Nephron progenitor cell (in vitro differentiated cells): ENCODE measurements at places on chromosomes 4 and X.
A peak's percentile ranks its signal among the peaks of the same experiment; 100 is the strongest.

GRCh38 chr4:151624626-151625565 lies 135.9 kb downstream of the GATB start:
- DNase-seq, result no peak

GRCh38 chrX:116379854-116380253 lies 56.6 kb upstream of the SLC6A14 start:
- DNase-seq, result no peak

- DNase-seq, result no peak
These were observed 130.3 kb downstream of the ATP10D start for GRCh38 chr4:47615385-47615784.

GRCh38 chrX:1899841-1900240 lies 285.0 kb downstream of the ASMT start:
- DNase-seq, result no peak

DNA sequence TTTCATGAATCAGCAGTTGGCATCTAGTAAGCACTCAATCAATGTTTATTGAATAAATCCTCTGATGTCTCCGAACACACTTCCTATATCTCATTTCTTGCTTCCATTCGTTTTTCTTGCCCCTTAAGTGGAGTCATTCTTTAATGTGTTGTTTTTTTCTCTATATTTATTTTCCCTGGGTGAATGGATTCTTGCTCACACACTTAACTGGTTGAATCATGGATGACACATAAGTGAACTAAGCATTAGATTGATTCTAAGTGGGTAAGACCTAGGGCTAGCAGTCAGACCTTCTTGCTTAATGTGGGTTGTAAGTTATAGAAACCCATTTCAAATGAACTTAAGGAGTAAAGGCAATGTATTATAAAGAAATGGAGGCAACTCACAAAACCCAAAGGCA lies 111.1 kb downstream of the RTL3 start:
- no peak for DNase-seq

DNA sequence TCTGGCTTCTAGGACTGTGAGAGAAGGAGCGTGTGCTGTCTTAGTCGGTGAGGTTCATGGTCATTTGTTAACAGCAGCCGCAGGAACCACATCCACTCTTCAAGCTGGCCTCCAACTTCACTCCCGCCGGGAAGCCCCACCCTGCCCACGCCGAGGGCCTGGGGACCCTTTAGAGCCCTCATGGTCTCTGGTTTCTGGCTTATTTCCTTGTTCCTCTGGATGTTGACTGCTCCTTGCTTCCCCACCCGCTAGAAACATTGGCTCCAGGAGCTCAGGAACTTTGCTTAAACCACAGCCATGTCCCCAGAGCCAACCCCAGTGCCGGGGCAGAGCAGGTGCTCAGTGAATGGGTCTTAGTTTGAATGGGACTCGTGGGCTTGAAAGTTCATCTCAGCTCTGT lies 40.8 kb downstream of the HTRA3 start:
- no peak for DNase-seq

DNA sequence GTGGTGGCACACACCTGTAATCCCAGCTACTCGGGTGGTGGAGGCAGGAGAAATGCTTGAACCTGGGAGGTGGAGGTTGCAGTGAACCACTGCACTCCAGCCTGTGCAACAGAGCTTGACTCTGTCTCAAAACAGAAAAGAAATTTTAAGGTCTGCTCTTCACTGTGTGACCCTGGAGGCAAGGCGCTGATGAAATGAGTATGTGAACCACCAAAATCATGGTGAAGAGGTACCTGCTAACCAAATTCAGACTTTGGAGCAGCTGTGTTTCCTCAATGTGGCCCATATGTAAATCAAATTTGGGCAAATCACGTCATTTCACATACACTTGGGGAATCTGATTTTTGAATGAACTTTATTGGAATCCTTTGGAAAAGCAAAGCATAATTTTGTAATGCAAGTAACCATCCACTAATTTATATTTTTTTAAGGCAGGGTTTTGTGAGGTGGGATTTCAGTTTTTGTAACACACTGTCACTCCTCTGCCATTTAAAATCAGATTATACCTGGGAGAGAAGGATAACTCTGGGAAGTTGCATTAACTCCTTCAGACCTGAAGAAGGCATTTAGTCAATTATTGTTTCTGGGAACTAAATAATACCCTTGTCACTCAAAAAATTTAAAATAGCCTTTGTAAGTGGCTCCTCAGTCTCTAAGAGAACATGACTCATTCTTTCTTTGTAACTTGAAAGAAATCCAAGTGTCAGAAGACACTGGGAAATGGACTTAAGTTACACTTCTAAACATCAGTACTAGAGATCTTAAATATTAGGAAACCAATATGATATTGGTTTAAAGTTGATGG lies 24.0 kb downstream of the DOCK11 start:
- DNase-seq, result no peak

DNA sequence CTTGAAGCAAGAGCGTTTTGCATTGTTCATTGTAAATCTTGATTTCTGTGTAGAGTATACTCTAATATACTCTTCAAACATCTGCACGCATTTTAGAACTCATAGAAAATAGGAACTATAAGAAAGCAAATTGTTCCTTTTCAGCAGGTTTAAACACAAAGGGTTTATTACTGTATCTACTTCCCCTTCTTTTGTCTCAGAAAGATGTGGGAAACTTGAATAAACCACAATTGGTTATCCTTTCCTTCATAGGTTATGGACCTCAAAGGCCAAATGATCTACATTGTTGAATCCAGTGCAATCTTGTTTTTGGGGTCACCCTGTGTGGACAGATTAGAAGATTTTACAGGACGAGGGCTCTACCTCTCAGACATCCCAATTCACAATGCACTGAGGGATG lies 46.0 kb upstream of the GUCY1B1 start:
- DNase-seq, result no peak

GRCh38 chrX:27463187-27463586 lies at the start of gene PPP4R3C:
Gene PPP4R3C (minus strand): TSS chrX:27463341. CDS start chrX:27463296, 45 bp downstream.
- no peak for DNase-seq

GRCh38 chr4:18869166-18869565 lies 847.6 kb upstream of the LCORL start:
- DNase-seq, result no peak

- DNase-seq, result no peak
These were observed 84.4 kb downstream of the APBB2 start for GRCh38 chr4:41129936-41130440.

- no peak for DNase-seq
These were observed 1.8 kb downstream of the TAFAZZIN start for GRCh38 chrX:154413142-154413541.

DNA sequence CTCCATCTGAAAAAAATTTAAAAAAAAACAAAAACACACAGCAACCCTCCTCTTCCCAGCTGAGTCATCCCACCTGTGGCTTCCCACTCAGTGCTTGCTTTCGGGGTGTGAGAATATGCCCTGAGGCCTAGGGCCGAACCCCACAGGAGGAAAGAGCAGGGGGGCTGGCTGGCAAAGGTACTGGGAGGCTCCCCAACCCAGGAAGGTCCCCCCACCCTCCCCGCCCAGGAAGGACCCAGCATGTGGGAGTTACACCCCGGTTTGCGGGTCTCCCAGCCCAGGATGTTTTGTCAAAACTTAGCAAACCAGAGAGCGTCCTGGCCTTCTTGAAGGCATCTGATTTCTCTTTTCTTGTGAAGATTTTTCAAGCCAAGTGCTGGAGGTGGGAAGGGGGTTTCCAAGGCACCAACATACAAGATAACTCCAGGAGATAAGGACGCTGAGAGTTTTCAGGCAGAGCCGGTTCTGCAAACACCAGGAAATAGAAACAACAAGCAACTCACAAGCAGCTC lies 25.7 kb upstream of the CSF2RA start:
- no peak for DNase-seq

- no peak for DNase-seq
These were observed 168.4 kb downstream of the MAD2L1 start for GRCh38 chr4:119898211-119898610.

GRCh38 chr4:188109157-188109755 lies at the start of gene TRIML2:
Gene TRIML2 (minus strand): TSS chr4:188109603. CDS start chr4:188105368, 4,235 bp downstream.
- DNase-seq, result no peak

- DNase-seq, result no peak
These were observed 1.6 kb upstream of the NAT8L start for GRCh38 chr4:2057382-2058065.

DNA sequence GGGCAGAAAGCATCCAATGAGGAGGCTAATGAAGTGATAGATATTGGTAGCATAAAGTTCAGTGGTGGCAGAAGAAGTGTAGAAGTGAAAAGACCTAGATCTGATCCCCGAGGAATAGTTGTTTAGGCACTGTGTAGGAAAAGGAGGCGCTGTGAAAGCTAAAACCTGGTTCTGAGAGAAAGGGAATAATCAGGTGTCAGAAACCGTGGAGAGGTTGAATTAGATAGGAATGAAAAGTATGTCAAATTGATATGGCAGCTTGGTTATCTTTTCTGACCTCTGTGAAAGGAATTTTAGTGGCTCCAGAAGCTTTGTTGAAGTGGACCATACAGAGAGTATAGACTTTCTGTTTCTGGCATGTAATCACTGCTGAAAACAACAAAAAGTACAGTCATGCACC lies 30.8 kb upstream of the CCDC160 start:
- no peak for DNase-seq

GRCh38 chr4:106707776-106708463 lies 328.2 kb downstream of the DKK2 start:
- no peak for DNase-seq

- peak; percentile 83 for DNase-seq
These were observed 24.0 kb downstream of the CYTL1 start for GRCh38 chr4:4995103-4995907.

GRCh38 chr4:184684491-184685189 lies 35.1 kb downstream of the PRIMPOL start:
- no peak for DNase-seq

GRCh38 chr4:15144249-15144966 lies 142.1 kb downstream of the CPEB2 start:
- no peak for DNase-seq

DNA sequence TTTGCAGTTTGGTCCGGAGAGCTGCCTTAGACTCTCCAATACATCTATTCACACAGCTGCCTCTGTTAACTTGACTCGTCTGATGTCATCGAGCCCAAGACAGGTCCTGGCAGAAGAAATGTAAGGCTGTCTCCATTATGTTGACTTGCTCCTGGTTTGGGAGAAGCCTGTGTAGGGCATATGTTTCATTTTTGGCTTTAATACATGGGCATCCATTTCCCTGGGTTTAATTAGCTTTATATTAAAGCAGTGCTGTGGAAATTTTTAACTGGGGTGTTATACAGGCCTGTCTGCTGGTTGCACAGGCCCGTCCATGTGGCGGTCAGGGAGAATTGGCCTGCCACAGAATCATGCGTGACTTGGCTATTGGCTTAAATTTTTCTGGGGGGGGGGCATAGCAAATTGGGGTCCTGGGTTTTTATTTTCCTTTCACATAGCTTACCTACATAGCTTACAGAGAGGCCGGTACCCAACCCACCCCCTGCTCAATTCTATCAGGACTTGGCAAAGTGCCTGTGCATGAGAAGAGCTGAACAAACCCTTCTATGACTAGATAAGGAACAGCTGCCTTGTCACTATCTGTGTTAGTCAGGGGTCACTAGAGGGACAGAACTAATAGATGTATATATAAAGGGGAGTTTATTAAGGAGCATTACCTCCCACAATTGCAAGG lies 123.5 kb upstream of the WDR1 start:
- DNase-seq, result no peak

DNA sequence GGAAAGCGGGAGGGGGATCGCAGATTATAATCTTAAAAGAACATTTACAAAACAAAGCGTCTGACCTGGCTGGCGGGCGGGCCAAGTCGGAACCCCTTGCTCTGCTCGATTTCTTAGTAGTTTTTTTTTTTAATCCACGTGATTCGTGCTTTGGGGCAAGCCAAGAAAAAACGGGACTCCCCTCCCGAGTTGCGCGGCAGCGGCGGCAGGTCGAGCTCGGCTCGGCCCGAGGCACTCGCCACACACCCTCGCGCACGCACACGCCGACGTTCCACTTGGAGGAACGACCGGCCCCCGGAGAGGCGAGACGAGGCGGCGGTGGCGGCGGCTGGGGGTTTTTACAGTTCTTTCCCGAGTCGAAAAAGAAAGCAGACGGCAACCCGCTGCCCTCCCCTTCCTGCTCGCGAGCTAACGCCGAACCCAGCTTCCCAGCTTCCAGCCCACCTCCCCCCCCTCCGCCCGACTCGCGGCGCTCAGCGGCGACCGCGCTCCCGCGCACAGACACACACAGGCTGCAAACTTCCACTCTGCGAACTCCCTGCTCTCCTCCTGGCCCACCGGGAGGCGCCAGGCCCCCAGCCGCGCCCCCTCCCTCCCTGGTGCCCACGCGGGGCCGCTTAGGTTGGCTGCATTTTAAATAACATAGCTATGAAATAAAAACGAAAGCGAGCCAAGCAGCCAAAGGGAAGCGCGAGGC lies 1.2 kb downstream of the BCOR start:
- peak; percentile 58 for DNase-seq

- DNase-seq, result no peak
These were observed 7.5 kb downstream of the AMER1 start for GRCh38 chrX:64198036-64198435.

- no peak for DNase-seq
These were observed 206.5 kb downstream of the PCDH10 start for GRCh38 chr4:133355633-133356032.

- DNase-seq, result no peak
These were observed 236.0 kb downstream of the ANK2 start for GRCh38 chr4:113285501-113285900.

- no peak for DNase-seq
These were observed 1320.1 kb downstream of the RPA4 start for GRCh38 chrX:98203800-98204199.

GRCh38 chr4:140047017-140047640 lies 106.9 kb downstream of the MAML3 start:
- DNase-seq, result no peak

DNA sequence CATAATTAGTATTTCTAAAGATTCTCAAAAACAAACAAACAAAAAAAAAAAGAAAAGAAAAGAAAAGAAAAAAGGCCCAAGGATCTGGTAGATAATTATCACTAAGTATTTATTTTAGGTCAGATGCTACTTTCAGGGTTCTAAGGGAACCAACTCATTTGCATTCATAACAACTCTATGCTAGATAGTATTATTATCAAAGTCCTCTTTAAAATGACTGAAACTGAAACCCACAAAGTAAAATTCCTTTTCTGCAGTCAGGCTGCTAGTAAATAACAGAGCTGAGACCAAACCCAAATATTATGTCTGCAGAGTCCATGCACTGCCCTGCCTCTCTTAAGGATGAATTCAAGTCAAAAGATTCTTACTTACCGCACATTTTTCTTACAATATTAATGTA lies 38.3 kb upstream of the MAPK10 start:
- DNase-seq, result no peak

DNA sequence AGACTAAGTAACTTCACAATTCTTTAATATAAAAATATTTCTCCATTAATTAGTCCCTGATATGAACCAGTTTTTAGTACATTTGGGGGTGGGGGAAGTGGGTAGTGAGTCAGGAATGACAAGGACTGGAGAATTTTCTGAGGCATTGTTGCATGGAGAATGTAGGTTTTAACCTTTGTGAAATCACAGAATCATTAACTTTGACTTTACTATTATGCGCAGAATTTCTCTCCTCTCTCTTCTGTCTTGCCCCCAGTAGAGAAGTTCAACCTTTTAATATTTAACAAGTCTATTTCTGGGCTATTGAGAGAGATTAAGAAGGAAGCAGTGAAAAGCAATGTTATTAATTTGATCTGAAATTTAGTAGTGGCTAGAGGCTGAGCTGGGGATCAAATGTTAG lies 597.0 kb downstream of the PCDH18 start:
- no peak for DNase-seq
